Gastroesophageal sphincter (tissue), 4 donors: ENCODE measurements at places on chromosomes 3 and 15. TPM values are rescaled to one million over a fixed set of nuclear protein-coding genes. Genes with fewer than 3 reads are reported as not detected.

Gene RLBP1
- total RNA-seq = 0.64 TPM

- peak; percentile 62 for ATAC-seq
These were observed 577.7 kb downstream of the MECOM start for GRCh38 chr3:169085827-169086226.

DNA sequence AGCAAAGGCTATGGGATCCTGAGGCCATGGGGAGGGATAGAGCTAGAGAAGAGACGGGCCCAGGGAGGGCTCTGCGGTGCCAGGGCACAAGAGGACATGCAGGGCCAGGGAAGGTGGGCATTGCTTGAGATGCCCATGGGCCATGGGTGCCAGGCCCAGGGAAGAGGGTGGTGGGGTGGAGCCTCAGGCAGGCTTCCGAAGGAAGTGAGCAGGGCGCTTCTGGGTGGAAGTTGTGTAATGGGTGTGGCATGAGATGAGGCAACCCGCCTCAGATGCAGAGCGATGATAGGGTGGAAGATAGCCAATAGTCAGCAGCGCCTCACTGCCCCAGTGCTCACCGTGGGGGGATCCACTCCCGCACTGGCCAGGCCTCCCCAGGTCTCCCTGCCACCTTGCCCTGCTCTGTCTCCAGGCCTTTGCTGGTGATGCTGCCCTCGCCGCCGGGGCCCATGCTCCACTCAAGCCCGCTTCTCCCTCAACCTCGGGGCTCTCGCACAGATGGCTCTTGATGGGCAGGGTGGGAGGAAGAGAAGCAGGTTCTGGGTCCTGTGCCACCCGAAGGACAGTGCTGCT, 51.4 kb downstream of the DNAJB8 start:
- ATAC-seq = no peak

- peak; percentile 22 for ATAC-seq
These were observed 125.9 kb downstream of the NECTIN3 start for GRCh38 chr3:111197485-111197884.

- ATAC-seq = no peak
These were observed 29.6 kb upstream of the CRBN start for GRCh38 chr3:3209057-3209456.

Gene IGSF10
- 2.7 TPM for total RNA-seq

Gene CYP1A1
- not detected for total RNA-seq

Gene MFAP1
- total RNA-seq = 16.5 TPM

Gene OR5H6
- not detected for total RNA-seq

DNA sequence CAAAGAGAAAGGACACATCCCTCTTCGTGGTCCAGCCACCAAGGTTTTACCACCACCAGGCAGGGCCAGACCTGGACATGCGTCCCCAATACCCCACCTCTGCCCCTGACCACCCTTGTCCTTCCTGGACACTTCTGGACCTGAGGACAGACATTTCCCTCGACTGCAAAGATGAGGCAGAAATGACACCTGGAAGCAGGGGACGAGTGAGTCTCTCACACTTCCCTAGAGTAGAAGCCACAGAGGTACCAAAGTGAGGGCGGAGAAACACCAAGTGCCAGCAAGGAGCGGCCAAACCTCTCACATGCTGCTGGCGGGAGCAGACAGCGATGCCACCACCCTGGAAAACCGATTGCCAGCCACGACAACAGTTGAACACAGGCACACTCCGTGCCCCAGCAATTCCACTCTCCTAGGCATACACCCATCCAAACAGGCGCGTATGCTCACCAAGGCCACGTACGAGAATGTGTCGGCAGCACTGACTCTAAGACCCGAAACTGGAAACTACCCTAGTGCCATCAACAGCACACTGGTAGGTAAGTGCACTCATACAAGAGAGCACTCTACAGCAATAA, 207.0 kb upstream of the NSMCE3 start:
- ATAC-seq = no peak

- no peak for ATAC-seq
These were observed 105.6 kb downstream of the CHSY1 start for GRCh38 chr15:101146118-101146702.

- no peak for ATAC-seq
These were observed 42.0 kb downstream of the NUP210 start for GRCh38 chr3:13378155-13378554.

DNA sequence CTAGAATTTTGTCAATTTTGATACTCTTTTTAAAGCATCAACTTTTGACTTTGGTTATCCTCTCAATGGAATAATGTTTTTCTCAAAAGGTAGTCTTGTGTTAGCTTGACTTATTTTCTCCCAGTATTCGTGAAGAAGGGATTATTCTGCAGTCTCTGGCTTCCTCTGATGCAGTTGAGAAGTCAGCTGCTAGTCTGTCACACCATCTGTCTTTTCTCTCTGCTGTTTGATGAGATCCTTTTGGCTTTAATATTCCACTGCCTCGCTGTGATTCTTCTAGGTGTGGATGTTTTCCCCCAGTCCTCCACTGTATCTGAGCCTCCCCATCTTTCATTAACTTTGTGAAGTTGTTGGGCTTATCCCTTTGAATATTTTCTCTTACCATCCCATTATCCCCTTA, 141.0 kb downstream of the WDR72 start:
- ATAC-seq = no peak

DNA sequence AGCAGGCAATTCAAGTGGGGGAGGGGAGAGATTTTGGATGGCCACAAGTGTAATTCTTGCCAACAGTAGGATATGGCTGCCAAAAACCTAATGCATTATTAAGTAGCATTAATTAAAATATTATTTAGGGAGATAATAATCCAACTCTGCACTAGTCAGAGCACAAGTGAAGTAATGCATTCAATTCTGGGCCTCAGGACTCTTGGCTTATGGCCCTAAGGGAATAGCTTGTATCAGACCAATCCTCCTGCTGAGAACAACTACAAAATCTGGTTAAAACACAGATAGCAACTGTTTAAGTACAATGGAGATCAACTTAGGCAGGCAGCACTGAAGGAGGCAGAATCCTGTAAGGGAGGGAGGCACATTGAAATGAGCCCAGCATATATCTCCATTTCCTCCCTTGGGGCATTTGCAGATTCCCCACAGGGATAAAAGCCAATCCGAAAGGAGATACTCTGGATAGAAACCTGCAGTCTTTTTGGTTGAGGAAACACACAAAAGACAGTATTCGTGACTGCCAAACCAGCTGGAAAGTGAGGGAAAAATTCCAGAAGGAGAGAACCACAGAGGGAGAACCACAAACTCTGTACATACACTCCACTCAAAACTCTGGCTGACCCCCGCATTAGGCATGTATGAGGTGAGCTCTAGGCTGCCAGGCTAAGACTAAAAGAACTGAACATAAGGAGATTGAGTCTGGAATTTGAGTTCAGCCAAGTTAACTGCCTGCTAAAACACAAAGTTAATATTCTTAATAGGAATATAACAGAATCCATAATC, 57.4 kb downstream of the ETFA start:
- no peak for ATAC-seq

Gene CSNK1G1
- total RNA-seq = 67.0 TPM

Gene DNAJB11
- total RNA-seq = 19.5 TPM

GRCh38 chr3:140832883-140833282, 108.8 kb upstream of the SLC25A36 start:
- ATAC-seq = no peak

- no peak for ATAC-seq
These were observed 36.4 kb downstream of the ZDHHC3 start for GRCh38 chr3:44939581-44940036.

Gene TMC3
- 0.81 TPM for total RNA-seq

Gene SLC28A2
- total RNA-seq = not detected

DNA sequence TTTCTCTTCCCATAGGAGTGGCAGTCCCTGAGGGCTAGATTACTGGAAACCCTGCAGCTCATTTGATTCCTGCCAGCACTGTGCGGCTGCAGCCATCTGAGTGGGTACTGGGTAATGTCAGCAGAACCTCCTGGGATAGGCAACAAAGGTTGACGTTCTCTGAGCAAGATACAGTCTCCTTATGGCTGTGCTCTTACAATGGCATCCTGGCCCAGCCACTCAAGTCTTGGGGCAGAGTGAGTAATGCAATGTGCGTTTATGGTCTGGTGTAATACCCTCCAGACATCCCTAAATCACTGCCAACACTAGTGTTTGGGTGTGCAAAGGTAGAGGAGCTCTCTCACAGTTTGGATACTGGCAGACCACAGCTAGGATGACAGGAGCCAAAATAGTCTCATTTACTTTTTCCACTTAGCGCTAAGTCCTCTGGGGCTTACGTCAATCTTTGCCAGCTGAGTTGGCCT, 775.8 kb downstream of the ZNF385D start:
- no peak for ATAC-seq

DNA sequence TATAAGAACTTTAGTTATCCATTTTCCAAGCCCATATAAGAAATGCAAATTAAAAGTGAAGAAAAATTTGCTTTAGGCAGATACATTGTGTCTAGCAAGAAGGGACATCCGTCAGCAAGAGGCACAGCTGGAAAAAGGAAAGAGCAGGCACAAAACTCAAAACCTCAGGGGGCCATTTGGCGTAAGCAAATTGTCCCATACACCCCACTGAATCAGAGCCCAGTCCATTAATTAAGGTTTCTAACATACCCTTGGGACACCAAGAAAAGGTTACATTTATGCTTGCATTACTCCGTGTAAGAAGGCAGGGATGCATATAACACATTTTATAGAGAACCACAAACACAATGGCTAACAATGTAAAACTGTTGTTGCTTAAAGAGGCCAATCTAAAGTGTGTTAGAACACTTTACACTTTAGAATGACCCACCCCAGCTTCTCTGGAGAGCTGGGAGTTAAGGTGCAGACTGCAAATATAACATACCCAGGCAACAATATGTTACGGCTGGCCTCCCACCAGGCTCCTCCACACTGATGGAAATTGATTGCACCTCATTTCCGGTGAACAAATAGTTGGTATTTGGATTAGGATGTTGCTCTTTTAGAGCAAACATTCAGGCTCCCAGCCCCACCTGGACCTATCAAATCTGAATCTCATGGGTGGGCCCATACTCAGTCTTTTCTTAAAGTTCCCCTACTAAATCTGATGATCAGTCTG, 23.2 kb downstream of the SEMA5B start:
- ATAC-seq = no peak

Gene CPNE4
- total RNA-seq = not detected

DNA sequence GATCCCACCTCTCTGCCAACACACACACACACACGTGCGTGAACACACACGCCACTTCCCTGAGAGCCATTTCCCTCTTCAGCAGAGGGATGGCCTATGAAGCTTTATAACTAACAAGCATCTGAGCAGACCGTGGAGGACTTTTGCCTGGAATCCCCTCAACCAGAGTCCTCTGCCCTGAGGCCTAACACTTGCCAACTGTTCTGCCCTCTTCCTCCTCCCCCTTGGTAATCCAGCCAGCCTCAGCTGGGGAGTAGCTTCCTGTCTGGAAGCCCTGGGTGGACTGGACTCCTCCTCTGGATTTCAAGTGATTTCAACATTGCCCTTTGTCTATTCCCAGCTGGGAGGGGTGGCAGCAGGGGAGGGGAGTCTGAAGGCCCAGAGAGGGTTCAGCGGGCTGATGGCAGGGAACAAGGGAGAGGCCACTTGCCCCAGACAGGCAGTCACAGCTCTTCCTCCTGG, 68.4 kb upstream of the HACD2 start:
- peak; percentile 79 for ATAC-seq

DNA sequence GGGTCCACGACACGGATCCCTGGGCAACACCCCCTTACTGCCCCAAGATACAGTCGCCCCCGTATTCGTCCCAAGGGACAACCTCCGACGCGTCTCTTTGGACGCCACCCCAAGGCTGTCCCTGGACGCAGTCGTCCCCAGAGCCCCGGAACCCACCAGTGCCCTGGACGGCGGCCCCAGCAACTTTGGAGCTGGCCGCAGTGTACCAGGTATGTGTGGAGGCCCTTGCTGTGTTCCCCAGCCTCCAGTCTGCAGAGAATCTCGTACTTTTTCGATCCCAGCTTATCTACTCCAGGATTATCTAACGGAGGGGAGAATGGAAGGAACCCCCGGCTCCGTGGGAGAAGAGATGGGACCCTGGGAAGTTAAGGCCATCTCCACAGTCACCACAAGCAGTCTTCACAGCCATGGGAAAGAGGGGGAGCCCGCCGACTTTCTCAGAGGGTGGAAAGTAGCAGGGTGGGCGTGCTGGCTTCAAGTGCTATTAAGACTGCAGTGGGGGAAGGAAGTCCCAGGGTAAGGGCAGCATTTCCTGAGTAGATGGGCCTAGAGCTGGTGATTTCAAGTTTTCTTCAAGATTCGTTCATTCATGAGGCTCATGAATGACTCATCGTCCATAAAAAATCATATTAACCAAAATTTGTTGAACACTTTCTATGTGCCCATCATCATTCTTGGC, 1.1 kb downstream of the MESP2 start:
- ATAC-seq = no peak

GRCh38 chr3:88312256-88312655, 162.5 kb downstream of the C3orf38 start:
- ATAC-seq = no peak

GRCh38 chr3:127175272-127175671, 17.7 kb upstream of the PRR23E start:
- no peak for ATAC-seq

- ATAC-seq = no peak
These were observed 7.8 kb upstream of the RFC4 start for GRCh38 chr3:186814100-186814499.

Gene PLSCR1
- total RNA-seq = 190 TPM

GRCh38 chr3:129695230-129695629, 88.8 kb upstream of the PLXND1 start:
- peak; percentile 77 for ATAC-seq

GRCh38 chr15:68427366-68427765, 4.6 kb downstream of the ITGA11 start:
- no peak for ATAC-seq

Gene SERPINI1
- total RNA-seq = 13.1 TPM

DNA sequence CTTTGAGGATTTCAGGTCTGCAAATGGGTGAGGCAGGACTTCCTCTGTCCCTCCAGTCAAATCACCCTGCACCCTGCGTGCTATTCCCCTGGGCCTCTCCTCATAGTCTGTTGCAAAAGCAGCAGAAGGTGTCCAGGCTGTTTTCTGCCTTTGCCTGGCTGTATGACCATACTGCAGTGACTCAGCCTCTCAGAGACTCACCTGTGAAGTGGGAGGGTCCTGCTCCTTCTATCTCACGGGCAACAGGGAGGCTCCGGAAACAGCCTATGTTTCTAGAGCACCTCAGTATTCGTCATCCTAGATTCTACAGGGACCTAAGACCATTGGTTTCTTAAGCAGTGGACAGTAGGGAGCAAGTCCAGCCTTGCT, 216.4 kb downstream of the TLE3 start:
- no peak for ATAC-seq

DNA sequence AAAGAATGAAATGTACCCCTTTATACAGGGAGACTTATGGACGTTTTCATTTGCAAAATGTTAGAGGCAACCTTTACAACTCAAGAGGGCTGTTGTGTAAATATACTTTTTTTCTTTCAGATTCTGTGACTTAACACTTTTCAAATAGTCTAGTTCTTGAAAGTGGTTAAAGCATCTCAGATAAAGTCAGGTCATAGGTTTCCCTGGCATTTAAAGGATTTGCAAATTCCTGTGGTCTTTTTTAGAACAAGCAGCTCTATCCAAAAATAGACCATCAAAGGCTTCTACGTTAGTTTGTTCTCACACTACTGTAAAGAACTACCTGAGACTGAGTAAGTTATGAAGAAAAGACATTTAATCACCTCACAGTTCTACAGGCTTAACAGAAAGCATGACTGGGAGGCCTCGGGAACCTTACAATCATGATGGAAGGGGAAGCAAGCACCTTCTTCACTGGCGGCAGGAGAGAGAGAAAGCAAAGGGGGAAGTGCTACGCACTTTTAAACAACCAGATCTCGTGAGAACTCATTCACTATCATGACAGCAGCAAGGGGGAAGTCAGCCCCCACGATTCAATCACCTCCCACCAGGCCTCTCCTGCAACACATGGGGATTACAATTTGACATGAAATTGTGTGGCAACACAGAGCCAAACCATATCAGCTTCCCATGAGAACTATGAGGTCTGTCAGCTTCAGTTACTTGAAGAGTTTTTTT, 23.3 kb upstream of the GABRR3 start:
- ATAC-seq = no peak

Gene CELSR3
- total RNA-seq = 0.40 TPM
